Left ventricle myocardium inferior (tissue), 1 donor: ENCODE measurements at places on chromosomes 6 and 20. TPM values are rescaled to one million over a fixed set of nuclear protein-coding genes. Genes with fewer than 3 reads are reported as not detected.

Gene CST2
- total RNA-seq, result not detected

- no peaks in the 10 kb centered on the region for H3K4me1 ChIP-seq
- no peak for DNase-seq
- no peaks in the 10 kb centered on the region for H3K27me3 ChIP-seq
- H3K27ac ChIP-seq, result no peak overlapping the region
These were observed 98.8 kb downstream of the SOD2 start for GRCh38 chr6:159594106-159594749.

DNA sequence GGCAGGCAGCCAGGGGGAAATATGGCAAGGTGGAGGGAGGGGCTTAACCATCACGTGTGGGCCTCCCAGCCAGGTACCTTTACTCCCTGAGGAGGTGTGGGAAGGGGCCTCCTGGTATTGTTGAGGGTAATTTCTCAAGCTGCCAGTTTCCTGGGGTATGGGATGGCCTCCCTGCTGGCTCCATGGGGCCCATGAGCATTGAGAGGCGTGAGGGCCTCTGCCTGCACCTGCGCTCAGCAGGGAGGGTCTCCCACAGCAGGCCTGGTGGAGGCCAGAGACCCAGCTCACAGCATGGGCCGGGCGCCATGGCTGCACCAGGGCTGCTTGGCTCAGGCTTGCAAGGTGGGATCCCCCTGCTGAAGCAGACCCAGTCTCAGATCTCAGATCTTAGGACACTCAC is 113.0 kb downstream of the GRM4 start:
- H3K27me3 ChIP-seq, result peaks cover 96% of the 10 kb centered on the region
- no peaks in the 10 kb centered on the region for H3K36me3 ChIP-seq
- no peak for DNase-seq
- no peaks in the 10 kb centered on the region for H3K4me1 ChIP-seq

GRCh38 chr6:42274898-42275297 is 57.2 kb upstream of the MRPS10 start:
- H3K4me1 ChIP-seq, result peaks cover 45% of the 10 kb centered on the region
- no peak overlapping the region for H3K4me3 ChIP-seq
- H3K27me3 ChIP-seq, result no peaks in the 10 kb centered on the region

GRCh38 chr20:44839481-44839880 is 29.1 kb upstream of the RIMS4 start:
- peaks cover 85% of the 10 kb centered on the region for H3K27me3 ChIP-seq
- no peaks in the 10 kb centered on the region for H3K36me3 ChIP-seq
- H3K4me1 ChIP-seq, result no peaks in the 10 kb centered on the region
- no peak for DNase-seq
- H3K4me3 ChIP-seq, result no peak overlapping the region
- H3K27ac ChIP-seq, result no peak overlapping the region

GRCh38 chr6:92977018-92977417 is 442.3 kb downstream of the EPHA7 start:
- H3K4me3 ChIP-seq, result no peak overlapping the region
- no peak overlapping the region for H3K27ac ChIP-seq
- no peak for DNase-seq
- H3K27me3 ChIP-seq, result no peaks in the 10 kb centered on the region
- H3K4me1 ChIP-seq, result no peaks in the 10 kb centered on the region

Gene KIF25
- total RNA-seq, result 0.22 TPM

- peak overlapping the region; percentile 17 for H3K4me3 ChIP-seq
- H3K27ac ChIP-seq, result peak overlapping the region; percentile 95
- H3K36me3 ChIP-seq, result no peaks in the 10 kb centered on the region
- peaks cover 62% of the 10 kb centered on the region for H3K4me1 ChIP-seq
- peaks cover 55% of the 10 kb centered on the region for H3K27me3 ChIP-seq
These were observed 5.0 kb upstream of the HSPA12B start for GRCh38 chr20:3727401-3728021.

DNA sequence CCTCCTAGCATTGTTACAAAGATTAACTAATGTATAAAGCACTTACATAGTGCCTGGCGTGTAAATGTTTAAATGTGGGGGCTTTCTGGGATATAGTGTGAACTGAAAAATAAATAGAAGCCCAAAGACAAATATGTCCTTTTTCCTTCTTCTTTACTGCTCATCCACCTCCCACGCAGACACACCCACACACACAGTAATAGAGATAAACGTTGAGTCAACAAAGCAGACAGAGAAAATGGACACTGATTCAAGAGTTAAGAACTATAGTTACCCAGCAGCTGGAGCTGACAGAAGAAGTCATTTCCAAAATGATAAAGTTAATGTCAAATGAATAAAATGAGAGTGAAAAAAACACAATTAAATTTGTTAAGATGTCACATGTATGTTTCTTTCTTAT is 68.3 kb downstream of the FHL5 start:
- H3K4me3 ChIP-seq, result no peak overlapping the region
- no peaks in the 10 kb centered on the region for H3K4me1 ChIP-seq
- no peak for DNase-seq

GRCh38 chr6:31794866-31795615 is 511 bp downstream of the VARS1 start:
- DNase-seq, result no peak
- peak overlapping the region; percentile 99 for H3K27ac ChIP-seq

GRCh38 chr6:19558201-19558600 is 279.0 kb upstream of the ID4 start:
- no peaks in the 10 kb centered on the region for H3K36me3 ChIP-seq
- DNase-seq, result no peak
- no peaks in the 10 kb centered on the region for H3K4me1 ChIP-seq

Gene ACTL10
- total RNA-seq, result 0.22 TPM

DNA sequence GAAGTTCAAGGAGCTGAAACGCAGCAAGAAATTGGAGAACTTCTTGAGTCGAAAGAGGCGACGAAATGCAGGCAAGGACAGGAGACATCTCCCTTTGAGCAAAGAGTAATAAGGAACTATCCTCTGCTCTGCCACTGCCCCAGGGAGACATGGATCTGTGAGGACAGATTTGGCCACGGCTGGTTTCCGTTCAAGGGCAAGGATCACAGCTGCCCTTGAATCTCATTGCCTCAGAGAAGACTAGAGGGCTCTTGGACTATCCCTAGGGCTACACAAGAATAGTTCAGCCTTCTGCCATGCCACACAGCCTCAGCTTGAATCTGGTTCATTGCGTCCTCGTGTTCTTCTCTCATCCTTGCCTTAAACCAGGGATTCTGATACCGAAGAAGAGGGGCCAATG is 7.7 kb downstream of the RRP36 start:
- no peaks in the 10 kb centered on the region for H3K27me3 ChIP-seq
- H3K4me3 ChIP-seq, result no peak overlapping the region
- H3K27ac ChIP-seq, result no peak overlapping the region
- peaks cover 75% of the 10 kb centered on the region for H3K36me3 ChIP-seq
- peaks cover 4% of the 10 kb centered on the region for H3K4me1 ChIP-seq
- DNase-seq, result no peak

DNA sequence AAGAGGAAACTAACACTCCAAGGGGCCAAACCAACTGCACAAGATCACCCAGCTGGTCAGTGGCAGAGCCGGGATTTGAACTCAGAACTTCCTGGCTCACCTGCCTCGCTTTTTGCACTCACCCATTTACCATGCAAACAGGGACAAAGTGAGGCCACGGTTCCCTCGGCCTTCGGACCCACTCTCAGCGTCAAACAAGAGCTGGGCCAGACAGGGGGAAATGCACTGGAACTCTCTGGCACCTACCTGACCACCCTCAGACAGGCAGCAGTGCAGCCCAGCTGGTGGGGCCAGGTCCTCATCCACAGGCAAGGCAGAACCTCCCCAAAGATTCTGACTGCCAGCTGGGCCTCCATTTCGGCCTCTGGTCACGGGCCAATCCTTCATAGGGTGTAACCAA is 93.7 kb upstream of the SRSF6 start:
- no peak overlapping the region for H3K27ac ChIP-seq
- no peak overlapping the region for H3K4me3 ChIP-seq
- DNase-seq, result no peak
- H3K27me3 ChIP-seq, result peaks cover 50% of the 10 kb centered on the region

Gene HCRTR2
- not detected for total RNA-seq

- no peaks in the 10 kb centered on the region for H3K36me3 ChIP-seq
- H3K4me3 ChIP-seq, result no peak overlapping the region
- H3K4me1 ChIP-seq, result no peaks in the 10 kb centered on the region
- H3K27me3 ChIP-seq, result no peaks in the 10 kb centered on the region
- no peak for DNase-seq
These were observed 440.0 kb upstream of the HSF2 start for GRCh38 chr6:121959501-121959900.

DNA sequence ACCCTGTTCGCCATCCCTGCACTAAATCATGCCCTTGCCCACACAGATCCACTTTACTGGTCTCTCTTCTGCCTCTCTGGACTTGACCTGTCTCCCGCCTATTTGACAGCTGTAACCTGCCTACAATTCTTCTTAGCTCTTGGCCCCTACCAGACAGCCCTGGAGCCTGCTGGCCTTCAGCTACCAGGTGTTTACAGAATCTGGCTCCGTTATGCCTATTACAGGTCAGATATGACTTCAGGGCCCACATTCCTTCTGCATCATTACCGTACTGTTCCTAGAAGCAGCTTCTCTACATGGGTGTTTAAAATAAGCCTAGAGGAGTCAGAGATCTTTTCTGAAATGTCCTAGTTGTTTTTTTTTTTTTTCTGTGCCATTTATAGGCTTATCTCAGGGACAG is 45.4 kb upstream of the CCN6 start:
- peaks cover 23% of the 10 kb centered on the region for H3K4me1 ChIP-seq
- H3K27ac ChIP-seq, result no peak overlapping the region
- H3K27me3 ChIP-seq, result no peaks in the 10 kb centered on the region
- H3K36me3 ChIP-seq, result no peaks in the 10 kb centered on the region

Gene TCF19
- 2.8 TPM for total RNA-seq

- peaks cover 27% of the 10 kb centered on the region for H3K4me1 ChIP-seq
- no peak overlapping the region for H3K4me3 ChIP-seq
- no peak overlapping the region for H3K27ac ChIP-seq
- no peak for DNase-seq
- no peaks in the 10 kb centered on the region for H3K36me3 ChIP-seq
These were observed 57.2 kb downstream of the SHLD1 start for GRCh38 chr20:5807431-5807830.

- no peaks in the 10 kb centered on the region for H3K27me3 ChIP-seq
- peak overlapping the region; percentile 26 for H3K27ac ChIP-seq
- no peak for DNase-seq
- H3K4me1 ChIP-seq, result peaks cover 49% of the 10 kb centered on the region
- H3K36me3 ChIP-seq, result no peaks in the 10 kb centered on the region
These were observed 27.0 kb downstream of the ELOVL5 start for GRCh38 chr6:53321701-53322100.

GRCh38 chr20:11438412-11438811 is 479.3 kb upstream of the BTBD3 start:
- no peak overlapping the region for H3K27ac ChIP-seq
- DNase-seq, result no peak
- no peak overlapping the region for H3K4me3 ChIP-seq
- no peaks in the 10 kb centered on the region for H3K27me3 ChIP-seq
- H3K36me3 ChIP-seq, result no peaks in the 10 kb centered on the region

Gene HLA-DRB5
- 14.3 TPM for total RNA-seq

- H3K4me3 ChIP-seq, result peak overlapping the region; percentile 89
- H3K27me3 ChIP-seq, result no peaks in the 10 kb centered on the region
- H3K4me1 ChIP-seq, result peaks cover 51% of the 10 kb centered on the region
- peak overlapping the region; percentile 96 for H3K27ac ChIP-seq
- no peak for DNase-seq
These were observed 1.7 kb downstream of the SNX21 start for GRCh38 chr20:45835329-45835765.

DNA sequence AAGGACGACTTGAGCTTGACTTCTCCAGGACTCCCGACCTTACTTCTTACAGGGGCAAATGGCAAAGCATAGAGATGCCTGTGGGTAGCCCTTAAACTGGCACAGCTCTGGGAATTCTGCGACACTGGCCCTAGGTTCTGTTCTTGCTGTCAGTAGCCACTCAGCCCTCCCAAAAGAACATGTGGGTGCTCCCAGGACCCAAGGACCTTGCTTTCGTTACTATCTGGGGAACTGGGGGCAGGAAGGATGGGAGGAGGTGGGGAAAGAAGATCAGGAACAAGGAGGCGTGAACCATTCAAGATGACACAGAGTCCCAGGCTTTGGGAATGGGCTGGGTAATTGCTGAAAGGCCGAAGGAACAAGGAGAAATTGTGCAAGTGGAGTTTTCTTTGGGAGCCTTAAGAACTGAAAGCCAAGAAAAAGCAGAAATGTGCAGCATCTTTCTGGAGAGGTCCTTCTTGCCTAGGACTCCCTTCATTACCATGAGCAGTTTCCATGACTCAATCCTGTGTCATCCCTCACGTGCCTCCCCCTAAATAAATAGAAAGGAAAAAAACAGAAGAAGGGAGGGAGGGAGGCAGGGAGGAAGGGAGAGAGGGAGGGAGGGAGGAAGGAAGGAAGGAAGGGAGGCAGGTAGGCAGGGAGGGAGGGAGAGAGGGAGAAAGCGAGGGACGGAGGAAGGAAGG is 284.6 kb upstream of the FOXQ1 start:
- no peak for DNase-seq
- H3K27ac ChIP-seq, result no peak overlapping the region
- H3K4me1 ChIP-seq, result no peaks in the 10 kb centered on the region
- H3K4me3 ChIP-seq, result no peak overlapping the region
- H3K27me3 ChIP-seq, result peaks cover 44% of the 10 kb centered on the region

Gene PRR3
- 2.0 TPM for total RNA-seq

GRCh38 chr20:38723848-38724625 is at the start of gene SLC32A1:
SLC32A1 (plus strand) TSS chr20:38724486; CDS start chr20:38724725, 239 bp downstream.
- no peak within 1 kb of the TSS for H3K27ac ChIP-seq
- peaks cover 43% of the 10 kb centered on the region for H3K4me1 ChIP-seq
- peaks cover 100% of the 10 kb centered on the region for H3K27me3 ChIP-seq
- H3K36me3 ChIP-seq, result no peaks in the 10 kb centered on the region
- H3K4me3 ChIP-seq, result peak within 1 kb of the TSS; percentile 25

- no peak overlapping the region for H3K4me3 ChIP-seq
- H3K27me3 ChIP-seq, result no peaks in the 10 kb centered on the region
- no peak for DNase-seq
These were observed 59.2 kb upstream of the FOXO3 start for GRCh38 chr6:108501559-108501958.

DNA sequence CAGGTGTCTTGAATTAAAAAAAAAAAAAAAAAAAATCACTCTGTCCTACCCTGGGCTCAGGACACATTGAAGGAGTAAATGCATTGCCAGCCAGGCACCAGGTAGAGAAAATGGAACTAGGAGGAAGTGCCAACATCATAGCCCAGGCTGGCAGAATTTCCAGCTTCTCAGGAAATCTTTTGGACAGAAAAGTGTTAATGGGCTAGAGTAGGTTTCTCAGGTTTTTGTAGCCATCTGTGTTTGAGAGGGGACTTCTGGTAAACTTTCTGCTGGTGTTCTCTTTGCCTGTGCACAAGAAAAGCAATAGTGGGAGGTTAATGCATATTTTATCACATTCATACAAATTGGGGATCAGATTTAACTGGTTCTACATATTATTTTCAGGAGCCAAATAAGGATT is 678.3 kb upstream of the NRSN1 start:
- H3K36me3 ChIP-seq, result no peaks in the 10 kb centered on the region
- H3K4me3 ChIP-seq, result no peak overlapping the region
- H3K27ac ChIP-seq, result no peak overlapping the region
- peaks cover 23% of the 10 kb centered on the region for H3K4me1 ChIP-seq
- H3K27me3 ChIP-seq, result no peaks in the 10 kb centered on the region

Gene GNAS-AS1
- total RNA-seq, result 0.25 TPM

GRCh38 chr20:16898433-16898832 is 150.3 kb downstream of the OTOR start:
- no peak overlapping the region for H3K27ac ChIP-seq
- H3K4me1 ChIP-seq, result no peaks in the 10 kb centered on the region
- no peaks in the 10 kb centered on the region for H3K36me3 ChIP-seq
- no peaks in the 10 kb centered on the region for H3K27me3 ChIP-seq

Gene CGA
- total RNA-seq, result not detected

Gene KCNK5
- total RNA-seq, result 0.47 TPM

Gene GABRR1
- total RNA-seq, result not detected
